Cerebellar cortex (tissue), 1 donor: ENCODE measurements at places on chromosomes 6 and 20.
A peak's percentile ranks its signal among the peaks of the same experiment; 100 is the strongest.

DNA sequence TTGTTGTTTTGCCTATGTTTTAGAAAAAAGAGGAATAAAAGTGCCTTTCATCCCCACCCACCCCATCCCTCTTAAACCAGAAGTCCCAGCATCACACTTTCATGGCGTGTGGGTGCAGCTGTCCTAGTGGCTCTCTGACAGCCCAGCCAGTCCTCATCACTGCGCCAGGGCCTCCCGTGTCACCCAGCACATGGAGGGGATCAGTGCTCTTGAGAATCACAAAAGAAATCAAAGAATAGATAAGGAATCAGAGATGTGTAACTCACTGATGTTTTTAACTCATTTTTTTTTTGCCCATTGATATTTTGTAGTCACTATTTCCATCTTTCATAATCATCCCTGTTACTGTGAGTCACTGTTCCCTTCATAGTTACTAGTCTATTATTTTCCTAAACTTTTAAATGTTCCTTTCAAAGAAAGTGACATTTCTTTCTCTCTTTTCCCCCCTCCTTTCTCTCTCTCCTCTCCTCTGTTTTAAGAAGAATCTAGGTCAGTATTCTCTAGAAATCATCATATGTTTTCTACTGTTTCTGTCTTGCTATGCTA lies 78.6 kb downstream of the AIG1 start:
- no peak for DNase-seq

DNA sequence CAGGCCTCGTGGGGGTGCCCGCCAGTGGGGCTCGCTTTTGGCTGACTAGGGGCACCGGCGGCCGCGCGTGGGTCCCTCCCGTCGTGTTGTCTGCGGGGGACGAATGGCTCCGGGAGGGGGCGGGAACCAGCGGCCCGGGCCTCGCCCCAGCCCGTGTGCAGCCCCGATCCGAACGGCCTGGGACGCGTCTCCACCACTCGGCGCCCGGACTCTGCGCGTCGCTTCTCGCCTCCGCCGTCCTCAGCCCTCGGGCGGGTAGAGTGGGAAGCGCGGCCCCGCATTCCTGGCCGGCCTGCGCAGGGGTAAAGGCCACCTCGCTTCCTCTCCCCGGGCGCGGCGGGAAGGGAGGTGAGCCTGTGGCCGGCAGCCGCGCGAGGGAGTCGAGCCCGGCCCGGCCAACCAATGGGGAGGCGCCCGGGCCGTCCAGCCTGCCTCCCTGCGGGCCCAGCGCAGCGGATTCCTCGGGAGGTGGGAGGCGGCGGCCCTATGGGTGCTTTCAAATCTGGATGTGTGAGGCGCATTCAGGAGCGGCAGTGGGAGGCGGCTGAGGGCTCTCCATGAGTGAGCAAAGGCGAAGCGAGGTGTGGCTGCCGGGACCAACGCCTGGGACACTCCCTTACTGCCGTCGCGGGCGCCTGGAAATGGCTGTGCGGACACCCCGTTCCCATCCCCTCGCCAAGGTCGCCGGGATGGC lies 1.1 kb upstream of the ZBTB46 start:
- no peak for DNase-seq

- peak; percentile 25 for DNase-seq
Measured at GRCh38 chr6:42046464-42047212, 3.7 kb upstream of the TAF8 start.

DNA sequence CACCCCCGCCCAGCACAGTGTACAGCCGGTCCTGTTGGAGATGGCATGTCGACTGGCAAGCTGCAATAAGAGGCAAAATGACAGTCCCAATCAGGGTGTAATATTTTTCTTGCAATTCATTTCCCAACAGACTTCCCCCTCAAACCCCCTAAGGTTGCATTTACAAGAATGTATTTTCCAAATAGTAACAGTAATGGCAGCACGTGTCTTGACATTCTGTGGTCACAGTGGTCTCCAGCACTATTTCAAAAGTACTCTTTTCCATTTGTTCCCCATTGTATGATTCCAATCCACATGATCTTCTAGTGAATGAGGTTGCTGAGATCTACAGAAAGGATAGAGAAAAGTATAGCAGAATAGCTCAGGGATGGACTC lies 97.8 kb upstream of the CARMIL1 start:
- DNase-seq, result no peak

- DNase-seq, result no peak
Measured at GRCh38 chr6:24910331-24910960, 25.3 kb downstream of the RIPOR2 start.

- peak; percentile 59 for DNase-seq
Measured at GRCh38 chr6:26312096-26312463, 52.9 kb upstream of the BTN3A2 start.

GRCh38 chr6:119562168-119562567 lies 212.6 kb upstream of the MAN1A1 start:
- DNase-seq, result no peak

- no peak for DNase-seq
Measured at GRCh38 chr20:21289651-21290050, 13.5 kb upstream of the XRN2 start.

DNA sequence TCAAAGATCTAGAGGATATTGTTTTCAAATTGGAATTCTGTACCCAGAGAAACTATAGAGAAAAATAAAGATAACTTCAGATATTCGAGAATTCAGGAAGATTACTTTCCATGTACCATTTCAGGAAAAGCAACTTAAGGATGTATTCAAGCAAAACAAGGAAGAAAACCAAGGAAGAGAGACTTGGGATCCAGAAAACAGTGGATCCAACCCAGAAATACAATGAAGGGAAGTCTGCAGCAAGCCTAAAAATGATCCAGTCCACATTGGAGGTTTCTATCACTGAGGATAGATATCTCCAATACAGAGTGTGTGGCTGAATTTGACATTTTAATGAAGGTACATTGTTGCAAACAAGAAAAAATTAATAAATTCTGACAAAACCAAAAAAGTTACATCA lies 201.0 kb downstream of the EYA2 start:
- no peak for DNase-seq

DNA sequence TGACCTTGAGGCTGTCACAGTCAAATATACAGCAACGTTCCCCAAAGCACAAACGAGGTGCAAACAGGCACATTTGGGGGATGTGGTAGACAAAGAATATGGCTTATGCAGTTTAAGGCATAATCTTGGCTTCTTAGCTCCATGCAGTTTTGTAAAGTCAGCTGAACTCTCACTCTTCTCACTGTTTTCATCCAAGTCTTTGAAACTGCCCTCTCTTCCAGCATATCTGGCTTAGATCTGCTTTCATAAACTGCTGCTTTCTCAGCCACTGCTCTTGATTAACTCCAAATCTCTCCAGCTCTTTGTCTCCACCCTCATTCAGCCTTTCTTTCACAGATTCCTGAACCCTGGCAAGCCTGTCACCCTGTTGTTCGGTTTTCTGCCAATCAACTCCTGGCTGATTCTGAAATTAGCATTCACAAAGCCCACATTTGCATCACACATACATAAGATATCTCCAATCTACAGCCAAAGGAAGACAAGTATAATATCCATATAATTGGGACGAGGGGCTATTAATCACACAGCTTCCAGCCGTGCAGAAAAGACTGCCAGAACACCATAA lies 301.1 kb upstream of the RNF217 start:
- DNase-seq, result no peak

DNA sequence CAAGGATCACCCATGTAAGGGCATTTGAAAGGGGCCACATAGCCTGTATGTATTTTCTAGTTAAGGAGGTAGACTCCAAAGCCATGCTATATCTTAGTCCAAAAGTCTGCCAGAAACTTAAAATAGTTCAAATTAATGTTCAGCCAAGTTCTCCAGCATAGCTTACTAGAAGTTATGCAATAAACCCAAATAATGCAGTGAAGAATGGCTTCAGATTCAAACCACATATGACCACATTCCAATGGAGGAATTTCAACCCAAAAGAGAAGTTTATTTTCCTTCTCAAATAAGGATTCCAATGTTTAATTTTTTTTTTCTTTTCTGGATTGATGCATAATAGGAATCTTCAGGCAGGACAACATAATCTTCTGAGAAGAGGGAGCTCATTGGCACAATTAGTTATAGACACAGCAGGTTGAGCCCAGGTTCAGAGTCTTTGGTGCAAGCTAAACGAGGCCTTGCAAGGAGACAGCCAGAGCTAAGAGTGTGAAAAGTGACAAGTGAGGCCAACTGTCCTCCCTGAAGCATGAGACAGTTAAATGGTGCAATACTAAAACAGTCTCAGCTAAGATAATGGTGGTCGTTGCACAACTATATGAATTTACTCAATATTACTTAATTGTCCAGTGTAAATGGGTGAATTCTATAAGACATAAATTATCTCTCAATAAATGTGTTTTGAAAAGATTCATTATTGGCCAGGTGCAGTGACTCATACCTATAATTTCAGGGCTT lies 598.8 kb upstream of the CDH4 start:
- no peak for DNase-seq

- no peak for DNase-seq
Measured at GRCh38 chr20:47993035-47993755, 207.9 kb upstream of the SULF2 start.

DNA sequence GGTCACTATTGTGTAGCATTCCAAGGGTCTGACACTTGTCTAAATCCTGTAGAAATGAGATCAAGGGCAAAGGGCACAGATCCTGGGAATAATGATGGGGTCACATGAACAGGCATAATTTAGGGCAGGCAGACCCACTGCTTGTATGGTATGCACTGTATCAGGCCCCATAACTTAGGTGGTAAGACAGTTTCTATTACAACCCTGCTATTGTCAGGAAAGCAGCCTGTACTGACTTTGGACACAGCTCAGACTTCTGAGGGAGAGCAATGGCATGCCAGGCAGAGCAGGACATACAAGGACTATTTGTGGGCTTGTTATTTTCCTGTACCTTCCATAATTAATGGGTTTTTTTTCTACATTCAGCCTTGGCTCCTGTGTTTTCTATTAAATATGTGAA lies 286.8 kb downstream of the PKHD1 start:
- peak; percentile 20 for DNase-seq

DNA sequence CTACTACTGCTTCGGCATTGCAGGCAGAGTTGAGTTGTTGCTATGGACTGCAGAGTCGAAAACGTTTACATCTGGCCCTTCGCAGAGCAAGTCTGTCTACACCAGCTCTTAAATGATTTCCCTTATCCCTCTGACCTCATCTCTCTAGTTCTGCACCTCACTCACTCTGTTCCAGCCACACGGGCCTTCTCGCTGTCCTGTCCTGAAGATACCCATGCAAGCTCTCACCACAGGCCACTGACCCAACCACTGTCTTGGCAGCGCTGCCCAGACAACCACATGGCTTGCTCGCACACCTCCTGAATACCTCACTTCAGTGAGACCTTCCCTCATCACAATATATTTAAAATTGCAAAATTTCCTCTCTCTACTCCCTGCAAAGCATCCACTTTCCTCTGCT lies 31.4 kb downstream of the B4GALT5 start:
- DNase-seq, result no peak

DNA sequence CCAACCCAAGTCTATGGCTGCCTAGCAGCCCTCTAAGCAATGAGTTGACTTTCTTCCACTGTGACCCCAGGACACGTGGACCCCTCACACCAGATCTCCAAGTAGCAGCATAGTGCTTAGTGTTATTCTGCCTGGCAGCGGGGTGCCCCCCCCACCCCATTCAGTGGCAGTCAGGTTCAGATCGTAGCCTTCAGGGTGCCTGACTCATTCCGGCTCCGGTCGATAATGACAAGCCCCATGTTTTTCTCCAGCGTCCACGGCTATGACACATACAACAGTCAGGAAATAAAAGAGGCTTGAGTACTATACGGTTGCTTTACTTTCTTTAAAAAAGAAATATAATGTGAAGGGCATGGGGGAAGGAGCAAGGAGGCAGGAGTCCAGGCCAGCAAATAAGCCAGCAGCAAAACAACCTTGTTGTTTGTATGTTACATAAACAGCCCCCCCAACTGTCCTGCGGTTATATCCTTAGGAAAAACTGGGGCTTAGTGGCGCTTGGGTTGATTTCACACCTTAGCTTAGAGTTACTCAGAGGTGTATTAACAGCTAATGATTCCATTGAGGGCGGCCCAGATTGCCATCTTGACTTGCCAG lies 23.1 kb downstream of the GNAS start:
- DNase-seq, result no peak

DNA sequence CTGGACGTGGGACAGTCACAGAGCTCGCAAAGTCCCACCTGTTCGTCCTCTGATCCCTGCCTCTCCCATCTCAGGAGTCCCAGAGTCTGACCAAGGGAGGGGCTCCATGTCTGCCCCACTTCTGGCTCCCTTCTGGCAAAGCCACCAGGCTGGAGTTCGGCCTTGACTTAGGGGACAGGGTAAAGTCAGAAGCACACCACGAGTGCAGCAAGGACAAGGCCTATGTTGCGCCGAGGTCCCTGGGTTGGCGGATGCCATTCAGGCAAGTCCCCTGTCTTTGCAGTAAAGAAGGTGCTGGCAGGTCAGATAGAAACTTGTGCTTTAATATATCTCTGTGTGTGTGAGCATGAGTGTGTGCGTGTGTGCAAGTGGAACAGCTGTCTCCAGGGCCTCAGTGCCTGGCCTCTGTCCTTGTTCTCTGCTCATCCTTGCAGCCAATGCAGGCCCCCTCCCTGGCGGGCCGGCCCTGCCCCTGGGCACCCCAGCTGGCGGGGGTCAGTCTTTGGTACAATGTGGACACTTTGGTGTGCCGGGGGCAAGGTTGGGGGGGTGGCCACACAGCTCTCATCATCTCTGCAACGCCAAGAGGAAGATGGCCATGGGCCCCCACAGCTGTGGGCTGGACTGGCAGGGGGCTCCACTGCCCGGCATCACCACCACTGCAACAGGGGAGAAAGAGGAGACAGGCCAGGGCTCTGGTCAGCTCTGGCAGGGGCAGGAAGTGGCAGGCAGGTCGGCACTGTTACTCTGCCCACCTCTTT lies 60.7 kb downstream of the MDGA1 start:
- no peak for DNase-seq

DNA sequence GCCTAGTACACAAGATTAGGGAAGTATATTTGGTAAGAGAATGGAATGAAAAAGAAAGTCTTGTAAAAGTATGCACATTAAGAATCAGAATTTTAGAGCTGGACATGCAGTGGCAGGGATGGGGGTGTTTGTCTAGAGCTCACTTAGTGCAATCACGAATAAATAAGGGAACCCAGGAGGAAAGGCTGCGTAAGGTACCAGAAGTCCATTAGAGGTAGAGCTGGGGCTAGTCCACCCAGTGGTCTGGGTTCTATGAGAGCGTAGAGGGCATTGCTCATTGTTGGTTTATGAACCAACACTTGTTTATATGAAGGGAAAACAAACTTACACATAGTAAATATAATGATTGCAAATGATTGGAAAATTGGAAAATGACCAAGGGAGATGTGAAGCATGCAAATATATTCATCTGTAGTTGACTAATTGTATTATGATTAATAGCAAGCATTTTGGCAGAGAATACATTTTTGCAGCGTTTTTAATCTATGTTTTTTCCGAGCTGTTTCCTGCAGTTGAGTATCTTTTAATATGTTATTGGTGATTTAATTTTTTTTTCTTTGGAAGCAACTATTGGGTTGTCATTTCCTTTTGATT lies 3.2 kb downstream of the CDC40 start:
- DNase-seq, result no peak

- no peak for DNase-seq
Measured at GRCh38 chr6:165468340-165469235, 159.2 kb upstream of the C6orf118 start.

- DNase-seq, result no peak
Measured at GRCh38 chr6:134015719-134016557, 36.5 kb downstream of the SLC2A12 start.

GRCh38 chr6:21937466-21937865 lies 343.9 kb downstream of the SOX4 start:
- DNase-seq, result no peak

GRCh38 chr6:117188627-117189201 lies 76.6 kb upstream of the VGLL2 start:
- no peak for DNase-seq
